ENCODE measurements at places on chromosomes 1 and 21. TPM values are rescaled to one million over a fixed set of nuclear protein-coding genes. Genes with fewer than 3 reads are reported as not detected.

DNA sequence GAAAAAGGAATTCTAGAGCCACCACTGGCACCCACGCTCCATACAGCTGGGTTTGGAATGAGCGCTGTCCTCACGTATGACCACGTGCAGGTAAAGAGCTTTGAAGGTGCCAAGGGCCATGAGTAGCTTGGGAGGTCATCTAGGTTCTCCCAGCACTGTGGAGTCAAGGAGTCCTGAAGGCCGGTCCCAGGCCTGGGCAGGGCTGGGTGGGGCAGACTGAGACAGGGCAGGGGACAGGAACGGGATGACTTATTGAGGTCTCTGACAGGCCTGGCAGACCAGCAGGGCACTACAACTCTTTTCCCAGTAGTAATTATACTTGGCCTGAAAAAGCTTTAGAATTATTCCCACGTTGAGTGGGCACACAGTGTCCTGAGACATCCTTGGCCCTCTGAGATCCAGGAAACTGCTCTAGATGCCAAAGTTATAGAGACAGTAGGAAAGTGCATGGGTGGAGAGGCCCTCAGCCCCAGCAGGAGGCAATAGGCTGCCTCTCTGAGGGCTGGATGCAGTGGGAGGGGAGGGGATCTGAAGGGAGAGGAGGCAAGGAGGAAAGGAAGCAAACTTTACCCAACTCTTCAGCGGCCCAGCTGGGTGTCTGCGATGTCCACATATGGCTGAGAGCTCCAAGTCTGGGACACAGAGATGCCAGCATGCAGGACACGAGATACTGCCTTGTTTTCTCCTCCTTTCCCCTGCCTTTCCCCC lies 1.8 kb upstream of the CDA start:
- DNase-seq, result no peak

DNA sequence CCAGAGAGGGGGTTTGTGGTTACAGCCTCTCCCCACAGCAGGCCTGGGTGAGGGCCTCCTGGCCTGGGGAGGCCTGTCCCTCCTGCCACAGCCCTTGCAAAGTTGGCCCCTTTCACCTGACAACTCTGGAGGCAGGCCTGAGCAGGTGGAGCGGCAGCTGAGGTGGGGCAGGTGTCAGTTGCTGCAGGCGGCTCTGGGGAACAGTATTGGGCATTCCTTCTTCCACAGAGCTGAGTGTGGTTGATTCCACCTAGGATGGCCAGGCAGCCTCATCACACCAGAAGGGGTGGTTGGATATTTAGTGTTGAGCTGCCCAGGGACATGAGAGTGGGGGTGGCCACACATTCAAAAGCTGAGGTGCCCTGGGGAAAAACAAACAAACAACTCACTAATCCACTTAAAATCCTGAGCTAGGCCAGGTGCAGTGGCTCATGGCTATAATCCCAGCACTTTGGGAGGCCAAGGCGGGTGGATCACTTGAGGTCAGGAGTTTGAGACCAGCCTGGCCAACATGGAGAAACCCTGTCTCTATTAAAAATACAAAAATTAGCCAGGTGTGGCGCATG lies 31.1 kb downstream of the PIGP start:
- DNase-seq, result no peak

DNA sequence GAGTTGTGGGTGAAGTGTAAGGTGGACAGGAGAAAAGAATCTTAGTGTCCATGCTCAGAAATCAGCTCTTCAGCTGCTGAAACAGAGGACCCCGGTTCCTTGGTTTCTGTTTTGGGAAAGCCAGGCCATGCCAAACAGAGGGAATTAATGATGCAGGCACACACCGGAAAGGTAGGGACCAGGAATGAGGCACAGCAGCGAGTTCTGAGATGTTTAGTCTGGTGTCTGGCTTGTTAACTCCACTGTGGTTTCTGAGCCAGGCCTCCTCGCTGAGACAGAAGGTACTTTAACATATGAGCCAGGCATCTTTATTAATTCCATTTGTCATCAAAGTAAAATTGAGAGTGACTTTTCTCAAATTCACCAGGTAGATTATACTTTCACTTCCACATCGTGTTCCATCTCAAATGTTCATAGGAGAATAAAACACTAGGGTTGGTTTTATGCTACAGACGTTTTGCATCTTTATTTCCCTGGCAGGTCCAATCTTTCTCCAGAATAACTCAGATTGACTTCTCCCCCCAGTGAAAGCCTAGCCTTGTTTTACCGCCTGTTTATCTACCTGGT lies 23.5 kb downstream of the LRRC8D start:
- DNase-seq, result no peak

The LORICRIN gene
- not detected for polyA plus RNA-seq

DNA sequence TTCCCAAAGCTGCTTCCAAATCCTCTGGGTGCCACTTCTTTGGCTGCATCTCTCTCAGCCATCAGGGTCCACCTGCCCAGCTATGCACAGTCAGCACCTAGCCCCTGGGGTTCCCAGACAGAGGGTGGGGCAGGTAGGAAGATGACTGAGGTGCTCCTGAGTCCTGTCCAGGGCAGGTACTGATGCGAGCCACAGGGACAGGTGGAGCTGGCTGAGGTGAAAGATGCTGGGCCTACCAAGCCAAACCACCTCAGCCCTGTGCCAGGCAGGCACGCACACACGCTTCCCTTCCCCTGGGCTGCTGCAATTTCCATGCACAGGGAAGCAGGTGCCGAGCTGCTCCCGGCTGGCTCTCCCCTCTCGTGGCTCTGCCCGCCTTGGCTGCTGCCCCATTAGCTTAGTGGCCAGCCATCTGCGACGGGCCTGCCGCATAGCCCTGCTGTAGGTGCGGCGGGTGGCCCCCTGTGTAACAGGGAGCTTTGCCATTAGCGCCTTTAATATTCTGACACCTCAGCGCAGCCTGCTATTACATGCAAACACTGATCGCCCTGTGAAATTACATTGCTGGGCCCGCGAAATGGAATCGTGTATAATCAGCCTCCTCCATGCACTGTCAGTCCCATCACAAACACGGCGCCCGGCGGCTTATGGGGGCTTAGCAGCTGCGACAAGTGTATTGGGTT lies 38.9 kb downstream of the DMAP1 start:
- DNase-seq, result no peak

GRCh38 chr1:37480125-37480466 lies 5.7 kb downstream of the ZC3H12A start:
- no peak for DNase-seq

- DNase-seq, result no peak
Measured at GRCh38 chr1:28482138-28482537, 23.7 kb upstream of the RCC1 start.

The L1TD1 gene
- 6.2 TPM for polyA plus RNA-seq

- DNase-seq, result no peak
Measured at GRCh38 chr1:161066694-161067093, 3.0 kb downstream of the ARHGAP30 start.

DNA sequence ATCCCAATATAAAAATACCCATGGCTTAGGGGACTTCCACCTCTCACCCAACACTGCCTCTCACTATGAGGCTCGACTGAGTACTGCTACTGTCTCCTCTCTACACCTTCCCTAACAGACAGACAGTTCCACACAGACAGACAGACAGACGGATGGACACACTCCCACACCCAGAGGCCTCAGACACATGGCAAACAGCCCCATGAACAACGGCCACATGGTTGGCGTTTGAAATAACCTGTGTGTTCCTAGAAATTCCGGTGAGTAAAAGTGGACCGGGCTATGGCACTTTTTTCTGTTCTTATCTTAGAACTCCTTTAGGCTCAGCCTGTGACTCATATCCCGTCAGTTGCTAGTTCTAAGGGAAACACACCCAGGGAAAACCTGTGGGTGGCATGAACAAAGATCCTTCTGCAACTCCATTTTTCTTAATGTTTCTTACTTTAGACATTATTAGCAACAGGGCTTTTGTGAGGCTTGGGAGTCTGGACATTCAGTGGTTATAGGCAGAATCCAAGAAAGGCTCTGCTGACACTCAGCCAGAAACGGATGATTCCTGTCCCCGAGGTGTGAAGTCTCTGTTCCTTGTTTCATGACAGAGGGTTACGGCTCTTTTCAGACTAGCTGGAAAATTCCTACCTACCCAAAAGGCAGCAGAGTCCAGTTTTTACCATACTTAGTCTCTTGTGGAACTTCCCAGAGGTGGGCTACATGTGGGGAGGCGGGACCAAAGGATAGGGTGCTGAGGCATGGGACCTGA lies 90.5 kb upstream of the TLR5 start:
- no peak for DNase-seq

The SLC41A1 gene
- polyA plus RNA-seq, result 46.8 TPM
